Esophagus muscularis mucosa (tissue), 4 donors: ENCODE measurements at places on chromosomes 5 and 9. TPM values are rescaled to one million over a fixed set of nuclear protein-coding genes. Genes with fewer than 3 reads are reported as not detected.

DNA sequence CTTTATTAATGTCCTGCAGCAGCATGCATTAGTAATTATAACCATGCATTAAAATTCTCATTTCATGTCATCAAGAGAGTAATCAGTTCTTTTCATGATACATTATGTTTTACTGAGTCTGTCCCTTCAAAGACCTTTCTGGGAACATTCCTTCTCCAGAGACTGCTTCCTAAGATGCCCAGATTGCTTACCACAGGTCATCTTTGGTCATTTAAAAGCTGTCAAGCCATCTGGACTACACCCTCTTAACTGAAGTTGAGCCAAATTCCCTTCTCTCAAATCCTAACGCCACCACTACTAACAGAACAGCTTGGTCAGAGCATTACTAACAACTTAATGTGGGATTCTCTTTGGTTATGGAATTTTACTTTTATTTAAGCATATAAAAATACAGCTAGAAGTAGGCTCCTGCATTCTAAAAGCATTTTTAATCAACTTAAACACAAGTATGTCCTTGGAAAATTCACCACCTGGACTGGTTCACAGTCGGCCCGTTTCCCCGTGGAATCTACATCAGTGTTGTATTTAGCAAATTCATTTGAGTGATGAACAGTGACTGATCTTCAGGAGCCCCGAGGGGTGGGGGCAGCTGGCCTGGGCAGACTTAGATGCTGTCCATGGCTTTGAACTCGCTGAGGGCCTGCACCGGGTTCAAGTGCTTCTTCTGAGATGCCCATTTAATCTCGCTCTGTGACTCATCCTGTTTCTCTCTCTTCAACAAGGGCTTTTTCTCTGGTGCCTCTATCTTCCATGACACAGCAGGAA lies 92.8 kb upstream of the CCDC112 start:
- H3K36me3 ChIP-seq: no peaks in the 10 kb centered on the region
- H3K4me1 ChIP-seq: peaks cover 24% of the 10 kb centered on the region
- DNase-seq: peak; percentile 57
- no peak overlapping the region for H3K4me3 ChIP-seq
- no peaks in the 10 kb centered on the region for H3K27me3 ChIP-seq

DNA sequence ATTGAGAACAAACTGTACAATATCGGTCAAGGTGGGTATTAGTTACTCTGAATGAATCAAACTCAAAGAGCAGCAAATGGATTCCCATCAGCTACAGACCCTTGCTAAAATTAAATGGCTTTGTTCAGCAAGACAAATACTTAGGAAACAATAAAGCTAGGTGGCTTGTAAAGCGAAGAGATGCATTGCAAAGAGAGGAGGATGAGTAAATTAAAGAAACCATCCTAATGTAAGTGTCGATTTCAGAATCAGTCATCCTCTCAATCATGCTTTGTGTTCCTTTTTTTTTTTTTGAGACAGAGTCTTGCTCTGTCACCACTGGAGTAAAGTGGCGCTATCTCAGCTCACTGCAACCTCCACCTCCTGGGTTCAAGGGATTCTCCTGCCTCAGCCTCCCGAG lies 359.2 kb upstream of the ZNF462 start:
- H3K36me3 ChIP-seq: no peaks in the 10 kb centered on the region
- no peaks in the 10 kb centered on the region for H3K4me1 ChIP-seq
- no peak for DNase-seq
- no peak overlapping the region for H3K4me3 ChIP-seq
- H3K27ac ChIP-seq: no peak overlapping the region
- no peaks in the 10 kb centered on the region for H3K27me3 ChIP-seq

DNA sequence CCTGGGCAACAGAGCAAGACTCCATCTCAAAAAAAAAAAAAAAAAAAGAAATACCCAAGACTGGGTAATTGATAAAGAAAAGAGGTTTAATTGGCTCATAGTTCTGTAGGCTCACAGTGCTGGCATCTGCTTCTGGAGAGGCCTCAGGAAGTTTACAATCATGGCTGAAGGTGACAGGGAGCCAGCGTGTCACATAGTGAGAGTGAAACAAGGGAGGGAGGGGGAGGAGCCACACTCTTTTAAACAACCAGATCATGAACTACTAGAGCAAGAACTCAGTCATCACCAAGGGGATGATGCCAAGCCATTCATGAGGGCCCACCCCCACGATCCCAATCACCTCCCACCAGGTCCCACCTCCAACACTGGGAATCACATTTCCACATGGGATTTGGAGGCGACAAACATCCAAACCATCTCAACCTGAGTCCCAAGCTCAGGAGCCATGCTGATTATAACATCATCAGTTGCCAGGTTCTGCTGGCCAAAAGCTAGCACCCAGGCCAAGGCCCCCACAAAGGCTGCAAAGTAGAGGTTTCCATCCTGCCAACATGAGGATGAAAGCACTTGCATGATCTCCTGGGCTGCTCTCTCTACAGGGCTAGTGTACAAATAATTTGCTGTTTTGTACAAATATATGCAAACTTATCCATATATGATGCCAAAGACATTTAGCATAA lies 15.3 kb downstream of the DENND1A start:
- no peak overlapping the region for H3K4me3 ChIP-seq
- no peaks in the 10 kb centered on the region for H3K27me3 ChIP-seq
- peak; percentile 47 for DNase-seq
- no peak overlapping the region for H3K27ac ChIP-seq
- H3K4me1 ChIP-seq: no peaks in the 10 kb centered on the region

DNA sequence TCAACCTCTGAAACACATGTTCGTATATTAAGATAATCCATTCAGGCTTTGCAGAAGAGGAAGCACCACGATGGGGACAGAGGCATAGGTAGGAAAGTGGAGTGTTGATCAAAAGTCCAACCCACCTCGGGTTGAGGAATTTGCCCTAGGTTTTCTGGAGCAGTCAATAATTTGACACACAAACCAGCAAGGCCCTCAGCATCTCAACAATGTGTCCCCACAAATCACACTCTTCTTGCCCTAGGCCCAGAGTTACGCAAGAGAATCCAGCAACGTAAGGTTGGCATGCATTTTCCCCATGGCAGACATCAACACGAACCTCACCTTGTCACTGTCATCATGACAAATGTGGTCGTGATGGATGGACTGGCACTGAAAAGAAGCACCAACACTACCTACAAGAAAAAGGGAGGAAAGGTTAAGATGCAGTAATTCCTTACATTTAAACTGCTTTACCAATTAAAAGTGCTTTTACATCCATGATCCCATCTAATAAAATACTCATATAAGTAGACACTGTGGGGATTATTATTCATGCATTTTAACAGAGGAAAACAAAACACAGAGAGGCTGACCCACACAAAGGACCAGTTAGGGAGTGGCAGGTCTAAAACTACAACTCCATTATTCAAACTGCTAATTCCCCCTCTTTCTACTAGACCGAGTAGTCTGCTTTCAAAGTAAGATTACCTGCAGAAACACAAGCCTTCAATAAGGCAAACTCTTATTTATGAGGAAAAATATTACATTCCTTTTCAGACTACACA lies 24.4 kb upstream of the RNF38 start:
- peaks cover 5% of the 10 kb centered on the region for H3K4me1 ChIP-seq
- H3K36me3 ChIP-seq: peaks cover 3% of the 10 kb centered on the region
- H3K27me3 ChIP-seq: no peaks in the 10 kb centered on the region
- no peak overlapping the region for H3K4me3 ChIP-seq
- H3K27ac ChIP-seq: no peak overlapping the region
- DNase-seq: no peak

DNA sequence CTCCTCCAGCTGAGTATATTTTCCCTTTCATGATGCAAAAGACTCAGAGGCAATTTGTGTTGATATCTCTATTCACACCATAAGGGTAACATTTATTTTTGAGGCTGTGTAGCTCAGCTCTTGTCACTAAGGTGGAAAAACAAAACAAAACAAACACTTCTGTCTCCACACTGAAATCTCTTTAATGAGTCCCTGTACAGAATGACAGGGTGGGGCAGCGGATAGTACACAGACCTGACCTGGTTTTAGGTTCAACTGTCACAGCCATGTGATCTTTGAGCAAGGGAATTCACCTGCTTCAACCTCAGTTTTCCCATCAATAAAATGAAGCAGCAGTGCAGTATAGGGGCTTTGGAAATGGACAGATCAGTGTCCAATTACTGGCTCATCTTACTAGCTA lies 29.3 kb downstream of the TLR4 start:
- no peak overlapping the region for H3K27ac ChIP-seq
- H3K4me1 ChIP-seq: peaks cover 20% of the 10 kb centered on the region
- H3K27me3 ChIP-seq: no peaks in the 10 kb centered on the region
- no peak for DNase-seq
- no peaks in the 10 kb centered on the region for H3K36me3 ChIP-seq

PCDHB8 gene
- 0.92 TPM for total RNA-seq

GDNF gene
- 7.0 TPM for total RNA-seq

WDR38 gene
- total RNA-seq: not detected

- peak within 1 kb of the TSS; percentile 2 for H3K4me3 ChIP-seq
- H3K27me3 ChIP-seq: peaks cover 55% of the 10 kb centered on the region
- peaks cover 27% of the 10 kb centered on the region for H3K4me1 ChIP-seq
- no peaks in the 10 kb centered on the region for H3K36me3 ChIP-seq
Observed at GRCh38 chr5:1445313-1445688, at the start of gene SLC6A3. TSS of gene SLC6A3 (minus strand) at chr5:1445440. CDS start at chr5:1443197, 2,243 bp downstream.

- H3K4me1 ChIP-seq: no peaks in the 10 kb centered on the region
- no peaks in the 10 kb centered on the region for H3K27me3 ChIP-seq
- no peak overlapping the region for H3K27ac ChIP-seq
- H3K4me3 ChIP-seq: no peak overlapping the region
Observed at GRCh38 chr5:169013208-169013728, 287.7 kb downstream of the SLIT3 start.

GRCh38 chr9:85427772-85428171 lies 314.0 kb downstream of the AGTPBP1 start:
- no peaks in the 10 kb centered on the region for H3K36me3 ChIP-seq
- DNase-seq: no peak
- H3K27ac ChIP-seq: no peak overlapping the region
- H3K27me3 ChIP-seq: no peaks in the 10 kb centered on the region
- H3K4me1 ChIP-seq: no peaks in the 10 kb centered on the region

OR1J4 gene
- total RNA-seq: not detected

WDR36 gene
- 13.7 TPM for total RNA-seq

GRCh38 chr9:127214421-127215267 lies 49.9 kb upstream of the GARNL3 start:
- H3K4me1 ChIP-seq: no peaks in the 10 kb centered on the region
- H3K36me3 ChIP-seq: no peaks in the 10 kb centered on the region
- no peak overlapping the region for H3K4me3 ChIP-seq

PCSK5 gene
- total RNA-seq: 32.7 TPM

DNA sequence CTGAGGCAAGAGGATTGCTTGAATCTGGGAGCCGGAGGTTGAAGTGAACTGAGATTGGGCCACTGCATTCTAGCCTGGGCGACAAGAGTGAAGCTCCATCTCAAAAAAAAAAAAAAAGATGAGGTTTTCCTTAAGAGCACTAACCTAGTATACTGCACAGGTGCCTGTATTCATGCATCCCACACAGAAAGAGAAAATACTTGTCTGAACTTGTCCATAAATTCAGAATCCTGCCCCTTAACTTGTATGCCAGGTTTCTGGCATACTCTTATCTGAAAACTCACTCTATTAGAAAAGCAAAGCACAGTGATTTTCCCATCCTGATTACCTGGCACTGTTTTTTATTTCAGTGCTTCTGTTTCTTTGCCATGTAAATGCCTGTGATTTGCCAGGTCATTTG lies 125.3 kb upstream of the CDKN2B start:
- no peak for DNase-seq
- H3K36me3 ChIP-seq: no peaks in the 10 kb centered on the region
- no peaks in the 10 kb centered on the region for H3K27me3 ChIP-seq
- H3K4me1 ChIP-seq: no peaks in the 10 kb centered on the region
- no peak overlapping the region for H3K27ac ChIP-seq

DNA sequence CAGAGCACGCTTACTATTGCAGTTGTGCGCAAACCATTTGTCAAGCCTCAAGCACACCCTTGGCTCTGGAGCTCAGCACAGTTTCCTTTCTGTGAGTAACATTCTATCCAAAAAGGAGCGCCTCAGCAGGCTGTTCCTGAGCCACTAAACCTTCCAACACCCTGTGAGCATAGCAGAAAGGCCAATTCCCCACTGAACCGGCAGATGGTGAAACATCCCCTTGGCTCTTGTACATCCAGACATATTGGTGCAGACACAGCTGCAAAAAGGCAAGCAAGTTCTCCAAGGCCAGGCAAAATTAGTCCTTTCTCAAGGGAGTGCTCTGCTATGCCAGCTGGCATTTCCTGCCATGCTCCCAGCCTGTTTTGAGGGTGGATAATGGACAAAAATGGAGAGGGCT lies 44.1 kb upstream of the CEMIP2 start:
- DNase-seq: no peak
- H3K36me3 ChIP-seq: no peaks in the 10 kb centered on the region
- H3K4me3 ChIP-seq: no peak overlapping the region
- no peaks in the 10 kb centered on the region for H3K27me3 ChIP-seq
- no peak overlapping the region for H3K27ac ChIP-seq

GRCh38 chr9:76573905-76574760 lies 115.2 kb downstream of the GCNT1 start:
- H3K36me3 ChIP-seq: no peaks in the 10 kb centered on the region
- peaks cover 15% of the 10 kb centered on the region for H3K4me1 ChIP-seq
- H3K27ac ChIP-seq: no peak overlapping the region
- no peak overlapping the region for H3K4me3 ChIP-seq

PCDH12 gene
- total RNA-seq: 3.3 TPM

DNA sequence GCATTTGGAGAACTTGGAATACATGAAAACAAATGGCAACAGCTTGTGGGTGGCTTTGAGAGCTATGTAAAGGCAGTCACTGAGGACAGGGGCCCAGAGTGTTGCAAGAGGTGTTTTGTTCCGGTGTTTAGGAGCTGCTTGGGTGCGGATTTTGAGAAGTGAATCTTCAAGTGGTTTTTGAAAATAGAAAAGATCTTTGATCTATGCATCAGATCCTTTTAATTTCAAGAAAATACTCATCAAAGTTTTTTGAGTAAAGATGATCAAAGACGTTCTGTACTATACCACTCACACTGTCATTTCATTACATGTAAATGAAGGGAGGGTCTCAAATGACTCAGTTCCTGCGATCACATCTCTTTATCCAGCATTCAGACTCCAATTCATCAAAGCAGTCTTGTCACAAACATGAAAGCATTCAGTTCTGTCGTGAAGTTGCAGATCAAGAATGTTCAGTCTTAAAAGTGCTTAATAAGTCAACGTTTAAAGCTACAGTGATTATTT lies 112.5 kb downstream of the WDR41 start:
- no peaks in the 10 kb centered on the region for H3K27me3 ChIP-seq
- no peak overlapping the region for H3K27ac ChIP-seq
- no peak overlapping the region for H3K4me3 ChIP-seq
- no peaks in the 10 kb centered on the region for H3K36me3 ChIP-seq
- DNase-seq: no peak
- no peaks in the 10 kb centered on the region for H3K4me1 ChIP-seq

GRCh38 chr9:119343059-119343990 lies 25.9 kb downstream of the BRINP1 start:
- no peak overlapping the region for H3K27ac ChIP-seq
- H3K4me3 ChIP-seq: no peak overlapping the region
- H3K36me3 ChIP-seq: no peaks in the 10 kb centered on the region
- H3K4me1 ChIP-seq: no peaks in the 10 kb centered on the region
- DNase-seq: no peak

- H3K36me3 ChIP-seq: no peaks in the 10 kb centered on the region
- H3K27me3 ChIP-seq: no peaks in the 10 kb centered on the region
- H3K4me1 ChIP-seq: no peaks in the 10 kb centered on the region
- H3K27ac ChIP-seq: no peak overlapping the region
- no peak for DNase-seq
Observed at GRCh38 chr5:178785999-178786398, 55.5 kb upstream of the ZNF354A start.

PLAC8L1 gene
- total RNA-seq: not detected

LHX6 gene
- total RNA-seq: 16.8 TPM

WHRN gene
- 8.1 TPM for total RNA-seq
